ENCODE measurements at places on chromosomes 3 and 15.

DNA sequence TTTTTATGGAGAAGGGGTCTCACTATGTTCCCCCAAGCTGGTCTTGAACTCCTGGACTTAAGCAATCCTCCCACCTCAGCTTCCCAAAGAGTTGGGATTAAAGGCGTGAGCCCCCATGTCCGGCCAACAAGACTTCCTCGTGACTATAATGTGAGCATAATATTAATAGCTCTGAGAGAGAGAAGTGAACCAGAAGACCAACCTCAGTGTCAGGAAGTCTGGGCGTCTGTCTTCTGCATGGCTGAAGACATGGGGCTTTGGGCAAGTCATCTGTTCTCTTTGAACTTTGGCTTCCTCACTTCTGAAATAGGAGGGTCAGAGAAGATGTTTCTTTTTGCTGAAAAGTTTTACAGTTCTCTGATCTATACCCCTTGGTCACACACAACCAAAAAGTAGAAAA lies 92.1 kb downstream of the SLC49A4 start:
- DNase-seq, result no peak

DNA sequence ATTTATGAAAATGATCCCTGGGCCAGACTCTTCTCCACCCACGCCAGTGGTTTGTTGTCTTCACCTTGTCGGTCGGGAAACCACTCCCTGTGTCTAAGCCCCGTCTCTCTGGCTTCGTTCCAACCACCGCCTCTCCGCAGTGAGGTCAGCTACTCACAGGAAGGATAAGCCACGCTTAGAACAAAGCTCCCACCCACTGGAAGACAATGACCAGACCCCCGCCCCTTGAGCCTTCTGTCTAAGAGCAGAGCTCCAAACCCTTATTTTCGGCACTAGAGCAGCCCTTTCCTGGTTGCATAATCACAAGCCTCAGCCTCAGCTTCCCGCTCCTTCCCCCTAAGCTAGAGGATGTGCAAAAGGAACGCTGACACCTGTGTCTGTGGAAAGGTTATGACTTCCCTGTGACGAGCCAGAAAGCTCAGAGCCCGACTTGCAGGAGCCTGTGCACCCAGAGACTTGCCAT lies 114.9 kb upstream of the MEF2A start:
- DNase-seq, result peak; percentile 80

- DNase-seq, result no peak
Observed at GRCh38 chr3:10377148-10377725, 56.3 kb upstream of the SEC13 start.

- DNase-seq, result no peak
Observed at GRCh38 chr3:10511809-10512494, 6.6 kb upstream of the ATP2B2 start.

DNA sequence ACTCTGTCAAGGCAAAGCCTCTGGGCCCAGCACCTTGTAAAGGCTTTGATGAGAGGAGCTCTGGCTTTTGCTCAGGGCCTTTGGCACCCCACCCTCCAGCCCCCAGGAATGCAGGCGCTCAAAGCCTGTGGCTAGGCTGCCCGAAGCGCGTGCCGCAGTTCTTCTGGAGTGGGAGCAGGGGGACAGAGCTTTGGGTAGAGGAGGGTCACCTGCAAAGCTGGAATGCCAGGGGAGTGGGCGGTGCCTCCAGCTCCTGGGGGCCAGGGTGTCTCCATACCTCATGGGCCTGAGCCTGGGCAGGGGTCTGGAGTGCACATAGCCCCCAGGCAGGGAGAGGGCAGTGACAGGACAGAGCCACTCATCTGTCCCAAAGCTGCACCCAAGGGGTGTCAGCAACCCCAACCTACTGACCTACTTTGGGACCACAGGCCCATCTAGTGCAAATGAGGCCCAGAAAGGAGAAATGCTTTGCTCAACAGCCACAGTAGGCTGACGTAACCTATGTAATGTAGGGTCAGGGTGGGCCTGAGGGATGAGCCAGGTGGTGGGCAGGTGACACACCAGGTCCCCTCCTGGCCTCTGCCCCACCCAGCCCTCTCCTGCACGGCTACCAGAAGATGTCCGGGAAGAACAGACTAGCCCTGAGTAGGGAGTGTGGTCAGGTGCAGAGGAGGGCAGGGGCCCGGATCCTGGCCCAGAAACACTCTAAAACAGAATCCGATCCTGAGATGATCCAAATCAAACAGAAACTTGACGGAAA lies 2.2 kb upstream of the CALML4 start:
- no peak for DNase-seq

Data from activated CD4-positive, alpha-beta T cell treated with anti-CD3 and anti-CD28 coated beads for 36 hours (primary cell).